Ovary (tissue), 10 donors: ENCODE measurements at places on chromosomes 1 and 21. TPM values are rescaled to one million over a fixed set of nuclear protein-coding genes. Genes with fewer than 3 reads are reported as not detected.

The ZSWIM5 gene
- 10.0 TPM for polyA plus RNA-seq

The S100A16 gene
- polyA plus RNA-seq: 117 TPM

The SRSF10 gene
- polyA plus RNA-seq: 99.8 TPM

The ALG14 gene
- 16.3 TPM for polyA plus RNA-seq

The SPATA46 gene
- not detected for polyA plus RNA-seq

The SELE gene
- 1.7 TPM for polyA plus RNA-seq

The OR2T29 gene
- polyA plus RNA-seq: not detected

The PSMB2 gene
- polyA plus RNA-seq: 88.7 TPM
